Epithelial cell of alveolus of lung (primary cell): ENCODE measurements at places on chromosomes 1 and 21. TPM values are rescaled to one million over a fixed set of nuclear protein-coding genes. Genes with fewer than 3 reads are reported as not detected.

Gene CRYAA
- total RNA-seq: not detected in 2 replicates

Gene SLC45A3
- total RNA-seq: 2.6 and 6.3 TPM in 2 replicates

Gene MSH4
- total RNA-seq: not detected in 2 replicates

Gene BSND
- total RNA-seq: not detected in 2 replicates

Gene DRAXIN
- 0.13 and 0.80 TPM in 2 replicates for total RNA-seq

Gene VPS45
- 16.9 and 25.2 TPM in 2 replicates for total RNA-seq
